ENCODE measurements at places on chromosomes 7 and 10.
A peak's percentile ranks its signal among the peaks of the same experiment; 100 is the strongest.

DNA sequence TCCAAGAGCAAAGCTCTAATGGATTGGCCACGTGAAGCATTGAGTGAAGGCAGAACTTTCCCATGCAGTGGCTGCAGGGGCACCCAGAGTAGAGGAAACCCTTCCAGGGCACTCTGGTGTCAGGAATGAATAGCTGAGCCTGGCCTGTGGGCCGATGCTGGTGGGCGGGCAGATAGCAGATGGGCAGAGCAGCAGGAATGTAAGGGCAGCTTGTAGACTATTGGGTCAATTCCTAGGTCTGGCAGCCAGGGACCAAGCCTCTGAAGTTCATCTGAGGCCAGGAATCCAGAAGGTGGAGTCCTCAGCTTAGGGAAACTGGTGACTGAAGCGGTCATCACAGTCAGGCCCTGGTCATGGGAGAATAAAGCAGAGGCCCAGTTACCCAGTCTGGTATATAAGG, 115.4 kb downstream of the TMEM178B start:
- no peak for DNase-seq

- no peak for DNase-seq
Observed at GRCh38 chr10:111996103-111996502, 187.5 kb downstream of the GPAM start.

GRCh38 chr7:157388301-157388700, 51.5 kb downstream of the DNAJB6 start:
- DNase-seq, result no peak

DNA sequence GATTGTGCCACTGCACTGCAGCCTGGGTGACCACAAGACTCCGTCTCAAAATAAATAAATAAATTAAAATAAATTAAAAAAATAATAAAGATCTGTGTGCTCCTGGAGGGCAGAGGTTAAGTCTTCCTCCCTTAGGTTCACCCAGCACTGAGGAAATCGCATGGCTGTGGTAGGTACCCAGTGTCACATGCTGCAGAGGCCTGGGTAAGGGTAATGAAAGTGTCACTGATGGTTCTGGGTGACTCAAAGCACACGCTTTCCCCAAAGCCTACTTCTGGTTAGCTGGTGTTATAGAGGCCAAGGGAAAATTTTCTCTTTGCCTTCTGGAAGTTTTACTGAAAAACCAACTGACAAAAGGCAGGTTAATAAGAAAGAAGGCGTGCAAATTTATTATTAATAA, 88.8 kb upstream of the ITGB1 start:
- DNase-seq, result no peak

DNA sequence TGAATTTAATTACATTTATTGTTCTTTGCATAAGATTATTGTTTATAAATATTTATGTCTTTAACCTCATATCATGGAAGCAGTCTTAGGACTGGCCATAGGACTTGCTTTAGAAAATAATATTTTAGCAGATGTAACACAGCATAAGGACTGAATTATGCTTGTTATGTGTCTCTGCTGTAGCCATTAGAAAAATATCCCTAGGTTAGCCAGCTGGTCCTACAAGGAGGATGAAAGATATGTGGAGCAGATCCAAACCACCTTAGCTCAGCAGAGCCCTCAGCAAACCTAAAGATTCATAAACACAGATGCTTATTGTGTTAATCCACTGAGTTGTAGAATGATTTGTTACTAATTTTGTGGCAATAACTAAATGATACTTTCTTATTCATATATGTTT, 166.0 kb upstream of the COL1A2 start:
- DNase-seq, result peak; percentile 23

DNA sequence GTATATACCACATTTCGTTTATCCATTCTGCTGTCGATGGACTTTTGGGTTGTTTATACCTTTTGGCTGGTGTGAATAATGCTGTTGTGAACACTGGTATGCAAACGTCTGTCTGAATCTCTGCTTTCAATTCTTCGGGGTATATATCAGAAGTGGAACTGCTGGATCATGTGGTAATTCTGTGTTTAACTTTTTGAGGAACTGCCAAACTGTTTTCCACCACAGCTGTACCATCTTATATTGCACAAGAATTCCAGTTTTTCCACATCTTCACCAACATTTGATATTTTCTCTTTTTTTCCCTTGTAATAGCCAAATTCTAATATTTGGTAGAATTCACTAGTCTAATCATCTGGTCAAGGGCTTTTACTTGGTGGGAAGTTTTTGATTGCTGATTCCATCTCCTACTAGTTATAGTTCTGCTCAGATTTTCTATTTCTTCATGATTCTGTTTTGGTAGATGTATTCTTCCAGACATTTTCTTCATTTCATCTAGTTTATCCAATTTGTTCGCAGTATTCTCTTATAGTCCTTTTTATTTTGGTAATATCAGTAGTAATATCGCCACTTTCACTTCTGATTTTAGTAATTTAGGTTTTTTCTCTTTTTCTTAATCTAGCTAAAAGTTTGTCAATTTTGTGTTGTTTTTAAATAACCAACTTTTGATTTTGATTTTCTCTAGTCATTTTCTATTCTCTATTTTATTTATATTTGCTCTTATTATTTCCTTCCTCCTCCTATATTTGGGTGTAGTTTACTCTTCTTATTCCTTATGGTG, 271.2 kb downstream of the ZEB1 start:
- no peak for DNase-seq

DNA sequence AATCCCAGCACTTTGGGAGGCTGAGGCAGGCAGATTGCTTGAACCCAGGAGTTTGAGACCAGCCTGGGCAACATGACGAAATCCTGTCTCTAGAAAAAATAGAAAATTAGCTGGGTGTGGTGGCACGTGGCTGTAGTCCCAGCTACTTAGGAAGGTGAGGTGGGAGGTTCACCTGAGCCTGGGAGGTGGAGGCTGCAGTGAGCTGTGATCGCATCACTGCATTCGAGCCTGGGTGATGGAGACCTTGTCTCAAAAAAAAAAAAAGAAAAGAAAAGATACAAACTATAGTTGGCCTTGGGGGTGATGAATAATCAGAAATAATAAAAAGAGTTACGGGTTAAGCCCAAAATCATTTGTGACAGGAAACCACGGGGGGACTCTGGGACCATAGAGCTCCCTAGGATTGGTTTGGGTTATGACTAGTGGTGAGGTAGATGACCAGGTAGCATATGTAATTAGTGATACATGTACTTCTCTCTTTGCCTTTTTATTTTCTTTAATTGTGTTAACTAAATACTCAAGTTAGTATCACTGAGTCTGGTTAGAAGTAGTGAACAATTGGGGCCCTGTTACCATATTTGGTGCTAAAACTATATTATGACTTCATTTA, 10.4 kb upstream of the ASCC1 start:
- DNase-seq, result no peak

- DNase-seq, result no peak
Observed at GRCh38 chr10:133590226-133590969, 25.0 kb upstream of the SYCE1 start.

- DNase-seq, result no peak
Observed at GRCh38 chr7:104653825-104654401, 325.5 kb downstream of the LHFPL3 start.

GRCh38 chr10:108327706-108328105, 1163.2 kb upstream of the SORCS1 start:
- DNase-seq, result no peak

GRCh38 chr7:149070372-149071125, 20.0 kb downstream of the ZNF786 start:
- DNase-seq, result no peak

- DNase-seq, result no peak
Observed at GRCh38 chr7:103140685-103141084, 8.2 kb downstream of the NAPEPLD start.

GRCh38 chr7:139773371-139773770, 4.4 kb downstream of the HIPK2 start:
- DNase-seq, result no peak

DNA sequence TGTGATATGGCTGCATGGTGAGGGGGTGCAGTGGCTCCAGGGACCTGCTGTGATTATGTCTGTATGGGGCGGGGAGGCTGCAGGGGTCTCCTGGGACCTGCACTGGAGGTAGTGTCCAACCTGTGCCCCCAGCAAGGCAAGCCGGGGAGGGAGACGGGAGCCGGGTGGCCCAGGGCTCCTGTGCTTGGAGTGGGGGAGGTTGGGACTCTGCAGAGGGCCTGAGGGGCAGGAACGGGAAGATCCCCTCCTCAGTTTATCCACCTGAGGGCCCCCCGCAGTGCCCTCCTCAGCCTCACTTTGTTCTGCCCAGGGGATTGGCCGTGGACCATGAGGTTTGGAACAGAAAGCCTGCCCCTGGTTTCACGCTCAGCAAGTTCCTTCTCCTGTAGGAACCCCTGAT, 22.8 kb upstream of the PWWP2B start:
- DNase-seq, result no peak

DNA sequence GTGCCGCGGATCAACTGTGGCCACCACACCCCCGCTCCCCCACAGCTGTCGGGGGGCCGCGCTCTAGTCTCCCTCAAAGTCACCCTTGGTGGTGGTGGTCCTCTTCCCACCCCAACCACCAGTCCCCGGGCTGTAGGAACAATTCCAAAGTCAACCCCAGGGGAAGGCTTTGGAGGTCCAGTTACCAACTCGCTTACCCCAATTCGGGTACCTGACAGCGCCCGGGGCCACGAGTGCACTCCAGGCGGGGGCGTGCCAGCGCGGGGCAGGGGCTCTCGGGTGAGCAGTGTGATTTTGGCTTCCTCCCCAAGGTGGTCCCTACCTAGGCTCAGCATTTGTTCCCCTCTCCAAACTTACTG, 584 bp upstream of the ZMIZ1 start:
- DNase-seq, result no peak

DNA sequence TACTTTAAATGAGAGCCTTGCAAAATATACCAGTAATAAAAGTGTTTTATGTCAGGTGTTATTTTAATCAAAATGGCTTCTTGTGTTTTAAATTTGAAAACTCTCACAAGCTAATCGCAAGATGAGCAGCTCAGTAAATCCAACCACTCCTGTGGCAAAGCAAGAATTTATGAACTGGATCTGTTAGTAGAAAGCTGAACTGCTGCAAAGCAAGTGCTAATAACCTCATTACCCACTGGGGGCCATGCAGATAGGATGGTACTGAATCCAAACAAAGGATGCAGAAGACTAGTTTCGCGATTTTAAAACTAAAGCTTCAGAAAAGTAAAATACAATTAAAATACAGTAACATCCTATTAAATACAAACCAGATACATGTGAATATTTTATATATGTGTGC, 468.0 kb downstream of the PARD3 start:
- no peak for DNase-seq

DNA sequence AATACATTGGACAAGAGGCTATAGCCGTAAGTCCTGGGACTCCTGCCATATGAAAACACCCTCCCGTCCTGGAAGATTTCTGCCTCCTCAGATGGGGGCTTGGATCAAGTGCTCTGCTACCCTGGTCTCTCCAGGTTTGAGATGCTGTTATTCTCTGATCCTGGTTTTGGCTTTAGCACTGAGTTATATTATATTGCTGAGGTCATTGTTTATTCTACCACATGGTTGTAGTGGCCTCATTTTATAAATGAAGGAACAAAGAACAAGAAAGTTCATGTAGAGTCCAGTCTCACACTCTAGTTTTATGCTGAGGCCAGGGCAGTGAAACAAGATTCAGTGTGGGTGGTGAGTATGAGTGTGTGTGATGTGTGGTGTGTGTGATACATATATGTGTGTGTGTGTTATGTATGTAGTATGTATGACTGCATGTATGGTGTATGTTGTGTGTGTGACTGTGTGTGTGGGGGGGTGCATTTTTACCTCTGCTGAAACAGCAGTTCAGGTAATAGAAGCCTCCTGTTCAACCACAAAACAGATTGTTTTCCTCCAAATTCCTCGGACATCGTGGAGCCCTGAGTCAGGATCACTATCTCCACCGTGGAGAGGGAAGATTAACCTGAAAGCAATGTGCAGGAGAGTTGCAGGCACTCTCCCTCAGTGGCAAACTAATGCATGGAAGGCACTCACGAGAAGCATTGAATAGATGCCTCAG, 80.7 kb downstream of the C7orf25 start:
- DNase-seq, result no peak

GRCh38 chr7:49344556-49344955, 420.2 kb downstream of the CDC14C start:
- no peak for DNase-seq

DNA sequence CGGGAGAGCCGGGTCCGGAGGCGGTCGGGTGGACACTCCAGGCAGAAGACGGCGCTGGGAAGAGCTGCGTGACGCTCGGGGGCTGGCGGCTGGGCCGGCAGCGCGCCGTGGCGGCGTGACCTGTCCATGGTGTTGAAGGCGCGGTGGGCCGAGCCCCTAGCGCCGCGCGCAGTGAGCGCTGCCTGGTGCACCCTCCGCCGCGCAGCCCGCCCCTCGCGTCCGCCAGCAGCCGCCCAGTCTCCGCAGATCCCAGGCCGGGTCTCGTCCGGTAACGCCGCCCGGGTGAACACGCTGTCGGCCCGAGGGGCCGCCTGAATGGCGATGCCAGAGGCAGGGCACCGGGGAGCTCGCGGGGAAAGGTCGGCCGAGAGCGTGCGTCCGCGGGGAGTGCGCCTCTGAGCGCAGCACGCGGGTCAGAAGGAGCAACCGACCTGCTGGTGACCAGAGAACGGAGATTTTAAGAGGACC, 657 bp upstream of the TMEM178B start:
- no peak for DNase-seq

DNA sequence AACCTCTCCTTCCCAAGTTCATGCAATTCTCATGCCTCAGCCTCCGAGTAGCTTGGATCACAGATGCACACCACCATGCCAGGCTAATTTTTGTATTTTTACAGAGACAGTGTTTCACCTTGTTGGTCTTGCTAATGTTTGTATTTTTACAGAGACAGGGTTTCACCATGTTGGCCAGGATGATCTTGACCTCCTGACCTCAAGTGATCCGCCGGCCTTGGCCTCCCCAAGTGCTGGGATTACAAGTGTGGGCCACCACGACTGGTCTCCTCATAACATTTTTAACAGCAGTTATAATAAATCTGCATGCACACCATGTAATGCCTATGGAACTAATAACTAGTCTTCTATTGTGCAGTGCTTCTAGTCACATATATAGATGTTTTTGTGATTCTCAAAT, 123.8 kb upstream of the VKORC1L1 start:
- no peak for DNase-seq

DNA sequence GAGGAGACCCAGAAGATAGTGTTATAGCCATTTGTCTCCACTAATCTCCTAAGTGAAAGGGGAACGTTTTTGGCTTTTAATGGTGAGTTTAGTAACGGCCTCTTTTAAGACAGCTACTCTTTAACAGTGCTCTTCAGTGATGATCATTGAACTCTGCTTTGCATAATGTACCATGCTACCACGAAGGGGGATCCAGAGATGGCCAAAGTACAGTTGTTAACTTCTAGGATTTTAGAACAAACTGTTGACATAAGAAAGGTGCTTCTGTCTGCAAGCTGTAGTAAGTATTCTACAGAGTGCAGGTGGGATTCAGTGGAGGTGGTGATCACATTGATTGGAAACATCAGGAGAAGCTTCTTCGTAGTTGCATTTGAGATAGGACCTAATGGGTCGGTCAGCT, 114.1 kb upstream of the RPA3 start:
- DNase-seq, result no peak

GRCh38 chr10:48657416-48657815, 27.3 kb upstream of the WDFY4 start:
- DNase-seq, result no peak

GRCh38 chr7:141460781-141461715, 90.2 kb upstream of the AGK start:
- DNase-seq, result no peak
